ENCODE measurements at places on chromosomes 3 and 15.

DNA sequence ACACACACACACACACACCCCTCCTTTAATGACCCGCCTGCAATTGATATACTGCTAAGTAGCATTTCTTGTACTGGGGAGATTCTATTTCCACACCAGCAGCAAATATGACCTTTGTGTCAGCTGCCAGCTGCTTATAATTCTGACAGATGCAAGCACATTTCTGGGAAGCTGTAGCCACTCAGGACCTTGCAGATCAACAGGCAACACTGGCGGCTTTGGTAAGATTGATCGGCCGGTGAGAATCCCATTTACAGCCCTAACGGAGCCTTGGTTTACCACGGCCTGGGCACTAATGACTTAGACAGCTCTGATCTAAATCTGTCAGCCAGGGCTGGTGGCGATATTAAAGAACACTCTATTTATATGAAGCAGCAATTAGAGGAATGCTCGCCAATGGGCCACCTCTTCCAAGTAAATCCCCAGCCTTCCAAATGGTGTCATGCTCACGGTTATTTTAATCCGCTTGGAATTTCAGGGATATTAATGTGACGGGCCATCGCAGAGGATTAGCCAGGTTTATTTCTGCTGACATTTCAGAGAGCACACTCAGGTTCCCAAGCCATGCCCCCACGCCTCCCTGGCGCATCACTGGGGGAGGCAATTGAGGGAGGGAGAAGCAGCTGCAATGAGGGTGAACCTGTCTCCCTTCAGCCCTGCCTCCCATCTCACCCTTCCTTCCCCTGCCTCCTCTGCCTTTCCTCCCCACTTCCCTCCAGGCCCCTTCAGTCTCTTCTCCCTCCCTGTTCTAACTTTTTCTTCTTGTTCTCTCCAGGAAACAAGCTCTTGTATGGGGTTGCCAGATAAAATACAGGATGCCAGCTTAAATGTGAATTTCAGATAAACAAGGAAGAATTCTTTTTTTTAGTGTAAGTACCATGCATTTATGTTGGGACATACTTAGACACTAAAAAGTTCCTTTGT, 287.0 kb downstream of the TLE3 start:
- DNase-seq: no peak

DNA sequence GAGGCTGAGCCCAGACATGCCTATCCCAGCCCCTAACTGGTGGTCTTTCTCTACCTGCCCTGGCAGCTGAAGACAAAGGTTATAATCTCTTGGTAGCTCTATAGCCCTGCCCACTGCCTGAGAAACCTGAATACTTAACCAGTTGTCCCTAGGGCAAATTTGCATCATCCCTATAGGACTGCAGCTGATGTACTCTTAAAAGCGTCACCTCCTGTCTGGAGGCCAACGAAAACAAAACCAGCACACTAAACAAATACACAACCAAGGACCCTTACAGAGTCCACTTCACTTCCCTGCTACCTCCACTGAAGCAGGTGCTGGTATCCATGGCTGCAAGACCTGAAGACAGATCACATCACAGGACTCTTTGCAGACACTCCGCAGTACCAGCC, 98.0 kb downstream of the KCNAB1 start:
- DNase-seq: no peak

DNA sequence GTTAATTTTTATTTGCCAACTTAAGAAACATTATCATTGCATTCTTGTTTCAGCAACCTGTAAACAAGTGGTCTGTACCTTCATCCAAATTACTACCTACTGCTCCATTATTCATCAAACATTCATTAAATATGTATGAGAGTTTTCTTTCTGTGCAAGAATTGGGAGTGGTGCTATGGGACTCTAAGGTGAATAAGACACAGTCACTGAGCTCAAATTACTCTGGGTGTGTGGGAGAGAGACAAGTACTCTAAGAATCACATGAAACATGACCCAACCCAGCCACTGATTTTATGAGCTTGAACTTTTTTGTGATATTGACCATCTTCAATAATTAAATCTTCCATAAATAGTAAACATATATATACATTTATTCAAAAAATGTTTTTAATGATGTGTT, 227.2 kb upstream of the TP63 start:
- DNase-seq: no peak

GRCh38 chr3:73653351-73653750, 28.6 kb upstream of the PDZRN3 start:
- DNase-seq: no peak

DNA sequence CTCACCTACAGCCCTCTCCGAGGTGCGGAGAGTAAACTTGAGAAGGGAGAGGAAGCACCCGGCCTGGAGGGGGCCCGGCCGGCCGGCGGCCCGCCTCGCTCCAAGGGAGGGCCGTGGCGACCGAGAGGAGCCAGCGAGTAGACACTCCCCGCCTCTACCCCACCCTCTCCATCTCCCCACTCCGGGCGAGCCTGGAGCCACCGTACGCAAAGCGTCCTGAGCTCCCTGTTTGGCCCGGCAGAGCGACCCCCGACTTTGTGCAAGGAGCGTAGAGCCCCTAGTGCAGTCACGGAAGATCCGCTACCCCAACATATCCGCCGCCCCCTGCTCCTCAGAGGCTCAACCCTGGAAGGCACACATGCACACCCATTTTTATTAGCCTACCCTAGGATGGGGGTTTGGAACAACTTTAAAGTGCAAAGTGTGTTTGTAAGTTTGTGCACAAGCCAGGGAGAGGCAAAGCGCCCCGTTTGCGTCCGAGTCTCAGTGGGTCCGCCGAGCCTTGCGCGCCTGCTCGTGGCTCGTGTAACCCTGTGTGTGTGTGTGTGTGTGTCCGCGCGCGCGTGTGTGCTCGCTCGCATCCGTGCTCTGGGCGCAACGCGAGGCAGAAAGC, 508 bp upstream of the SMAD6 start:
- no peak for DNase-seq

- no peak for DNase-seq
These were observed 107.6 kb upstream of the ZBTB20 start for GRCh38 chr3:115254492-115255196.

DNA sequence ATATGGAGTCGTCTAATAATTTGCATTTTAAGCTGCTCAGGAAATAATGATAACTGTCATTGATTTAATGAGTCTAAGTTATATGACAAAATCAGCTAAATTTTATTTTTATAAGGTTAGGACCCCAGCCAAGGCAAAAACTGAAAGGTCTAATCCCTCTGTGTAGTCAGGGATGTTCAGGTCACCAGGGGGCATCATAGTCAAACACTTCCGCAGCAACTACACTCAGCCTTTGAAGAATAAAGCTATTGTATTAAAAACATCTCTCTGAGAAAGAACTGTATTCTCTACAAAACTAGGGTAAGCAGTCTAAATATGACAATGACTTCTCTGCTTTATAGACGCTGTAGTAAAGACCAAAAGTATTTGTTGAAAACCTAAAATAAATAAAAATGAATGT, 15.0 kb downstream of the INTS14 start:
- DNase-seq: no peak

- DNase-seq: no peak
These were observed 127.8 kb downstream of the STAG1 start for GRCh38 chr3:136624371-136624770.

GRCh38 chr3:61562721-61563312, 1.4 kb downstream of the PTPRG start:
- DNase-seq: no peak

DNA sequence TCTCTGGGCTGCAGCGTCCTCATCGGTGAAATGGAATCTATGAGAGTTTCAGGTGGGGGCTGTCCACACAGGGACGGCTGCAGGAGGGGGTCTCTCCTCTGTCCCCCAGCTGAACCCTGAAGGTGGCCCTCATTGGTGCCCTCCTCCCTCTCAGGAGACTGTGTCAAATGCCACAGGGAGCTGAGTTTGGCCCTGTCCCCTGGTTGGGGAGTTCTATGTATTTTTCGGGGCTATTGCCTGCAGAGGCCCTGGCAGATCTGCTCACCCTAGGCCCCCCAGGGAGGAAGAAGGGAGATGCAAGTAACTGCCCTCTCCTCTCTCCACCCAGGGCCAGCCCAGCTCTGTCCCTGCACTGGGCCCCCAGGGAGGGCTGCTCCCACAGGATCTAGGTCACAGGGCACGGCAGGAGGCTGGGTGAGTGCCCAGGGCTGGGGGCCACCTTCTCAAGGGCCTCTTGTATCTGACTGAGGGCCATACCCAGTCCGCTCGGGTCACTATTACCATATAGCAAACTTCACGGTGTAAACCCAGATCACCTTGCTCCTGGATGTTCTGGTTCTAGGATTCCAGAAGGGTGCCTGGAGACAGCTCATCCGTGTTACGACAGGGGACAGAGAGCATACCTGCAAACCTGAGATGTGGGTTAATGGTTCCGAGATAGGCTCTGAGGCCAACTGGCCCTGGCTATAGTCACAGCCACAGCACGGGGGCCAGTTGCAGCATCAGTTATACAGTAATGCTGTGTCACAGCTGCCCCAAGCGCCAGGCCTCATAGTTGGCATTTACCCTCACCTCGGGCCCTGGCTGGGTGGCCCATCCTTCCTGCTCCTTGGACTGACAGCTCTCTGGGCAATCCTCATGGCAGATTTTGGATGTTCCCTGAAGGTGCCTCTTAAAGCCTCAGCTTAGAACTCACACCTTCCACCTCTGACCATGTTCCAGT, 102.4 kb upstream of the PRR23E start:
- DNase-seq: no peak

- DNase-seq: no peak
These were observed 83.5 kb downstream of the FAM81A start for GRCh38 chr15:59521443-59521842.

GRCh38 chr3:165683947-165684346, 153.3 kb downstream of the BCHE start:
- DNase-seq: no peak

GRCh38 chr15:84658080-84658787, at the start of gene NMB:
Gene NMB (minus strand): TSS chr15:84658199. CDS start chr15:84658152, 47 bp downstream.
- peak; percentile 84 for DNase-seq

- no peak for DNase-seq
These were observed 7.3 kb downstream of the RPSA start for GRCh38 chr3:39413691-39414420.

DNA sequence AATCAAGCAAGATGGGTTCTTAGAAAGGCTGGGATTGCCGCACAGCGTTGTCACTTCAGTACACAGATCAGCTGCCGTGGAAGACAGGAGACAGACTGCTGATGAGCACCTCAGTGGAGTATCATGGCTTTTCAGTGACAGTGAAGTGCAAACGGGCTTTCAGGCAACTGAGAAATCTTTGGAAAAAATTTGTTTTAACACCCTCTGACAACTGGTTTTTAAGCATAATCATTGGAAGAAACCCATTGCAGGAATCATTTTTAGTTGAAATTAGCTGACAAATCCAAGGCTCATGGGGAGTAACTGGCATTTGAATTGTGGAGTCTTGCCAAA, 418.8 kb downstream of the OTOL1 start:
- DNase-seq: no peak

- DNase-seq: no peak
These were observed 214.3 kb downstream of the ADAMTS9 start for GRCh38 chr3:64473466-64473865.

DNA sequence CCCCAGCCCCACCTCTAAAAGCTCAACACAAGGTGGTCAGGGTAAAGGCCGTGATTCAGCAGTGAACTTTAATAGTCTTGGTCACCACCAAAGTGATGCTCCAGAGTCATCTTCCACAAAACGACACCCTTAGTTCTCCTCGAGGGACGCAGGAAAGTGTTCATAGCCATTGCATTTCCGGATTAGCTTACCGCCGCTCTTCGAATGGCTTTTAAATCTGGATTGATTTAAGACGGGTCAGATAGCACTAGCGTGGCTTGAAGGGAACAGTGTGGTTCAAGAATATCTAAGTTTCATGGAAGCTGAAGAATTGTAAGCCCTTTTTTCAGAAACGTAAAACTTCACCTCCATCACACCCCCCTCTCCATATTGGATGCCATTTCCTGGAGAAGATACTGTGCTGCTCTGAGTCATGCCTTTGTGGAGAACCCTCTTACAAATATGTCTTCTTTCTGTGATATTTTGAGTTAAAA, 829 bp downstream of the RNF7 start:
- DNase-seq: no peak

DNA sequence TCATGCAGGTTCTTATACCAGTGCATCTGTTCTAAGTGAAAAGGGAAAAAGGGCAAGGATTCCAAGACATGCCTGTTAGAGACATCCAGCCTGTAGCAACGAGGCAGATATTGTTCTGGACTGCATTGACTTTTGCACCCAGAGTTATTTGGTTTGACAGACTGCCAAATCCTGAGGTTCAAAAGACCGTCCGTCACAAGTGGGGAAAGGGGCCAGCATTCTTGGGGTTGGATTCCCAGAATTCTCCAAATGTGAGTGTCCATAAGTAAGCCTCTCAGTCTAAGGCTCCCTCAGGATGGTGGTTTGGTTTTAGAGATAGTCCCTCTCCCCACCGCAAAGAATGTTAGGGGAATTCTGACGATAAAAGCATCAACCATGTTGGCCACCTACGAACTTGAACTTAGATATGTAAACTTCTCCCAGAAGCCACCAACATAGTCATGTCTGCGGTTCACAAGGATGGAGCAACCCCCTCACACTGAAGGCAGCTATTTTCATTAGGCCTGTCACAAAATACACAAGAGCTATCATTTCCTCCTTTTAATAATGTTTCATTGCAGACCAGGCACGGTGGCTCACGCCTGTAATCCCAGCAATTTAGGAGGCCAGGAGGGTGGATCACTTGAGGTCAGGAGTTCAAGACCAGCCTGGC, 13.6 kb upstream of the LACTB start:
- DNase-seq: no peak

DNA sequence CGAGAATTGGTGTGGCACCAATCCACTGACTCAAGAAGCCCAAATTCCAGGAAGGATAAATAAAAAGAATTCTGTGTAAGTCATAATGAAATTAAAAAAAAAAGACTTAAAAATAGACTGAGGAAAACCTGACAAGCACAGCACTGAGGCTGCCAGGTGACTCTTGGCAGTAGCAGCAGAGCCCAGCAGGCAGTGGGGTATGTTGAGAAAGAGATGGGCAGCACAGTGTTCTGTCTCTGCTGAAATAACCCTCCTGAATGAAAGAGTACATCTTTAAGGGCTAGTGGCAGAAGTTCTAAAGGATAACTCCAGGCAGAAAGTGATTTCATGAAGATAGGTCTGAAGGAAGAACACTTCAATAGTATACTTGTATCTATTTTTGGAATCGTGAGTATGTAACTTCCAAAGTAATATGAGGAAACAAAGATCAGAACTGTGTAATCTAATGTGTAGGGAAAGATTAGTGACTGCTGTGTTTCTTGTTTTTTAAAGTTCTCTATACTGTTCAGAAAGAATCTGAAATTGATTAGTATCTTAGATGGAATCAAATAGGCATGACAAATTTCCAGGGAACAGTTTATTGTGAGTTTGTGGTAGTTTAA, 75.9 kb downstream of the RAB7A start:
- DNase-seq: no peak

- peak; percentile 71 for DNase-seq
These were observed at the start of gene USF3 for GRCh38 chr3:113695786-113696645. Gene USF3 (minus strand): TSS chr3:113696642. CDS start chr3:113674878, 21,764 bp downstream.

GRCh38 chr3:187902936-187903335, 157.7 kb upstream of the BCL6 start:
- DNase-seq: no peak

- DNase-seq: peak; percentile 63
These were observed 53.2 kb upstream of the SRGAP3 start for GRCh38 chr3:9302425-9303181.

Measured in effector memory CD8-positive, alpha-beta T cell (primary cell).